Breast epithelium (tissue), 4 donors: ENCODE measurements at places on chromosomes 11 and 22. TPM values are rescaled to one million over a fixed set of nuclear protein-coding genes. Genes with fewer than 3 reads are reported as not detected.

OR8G1 gene
- total RNA-seq: not detected

TMEM25 gene
- total RNA-seq: 14.1 TPM

DNA sequence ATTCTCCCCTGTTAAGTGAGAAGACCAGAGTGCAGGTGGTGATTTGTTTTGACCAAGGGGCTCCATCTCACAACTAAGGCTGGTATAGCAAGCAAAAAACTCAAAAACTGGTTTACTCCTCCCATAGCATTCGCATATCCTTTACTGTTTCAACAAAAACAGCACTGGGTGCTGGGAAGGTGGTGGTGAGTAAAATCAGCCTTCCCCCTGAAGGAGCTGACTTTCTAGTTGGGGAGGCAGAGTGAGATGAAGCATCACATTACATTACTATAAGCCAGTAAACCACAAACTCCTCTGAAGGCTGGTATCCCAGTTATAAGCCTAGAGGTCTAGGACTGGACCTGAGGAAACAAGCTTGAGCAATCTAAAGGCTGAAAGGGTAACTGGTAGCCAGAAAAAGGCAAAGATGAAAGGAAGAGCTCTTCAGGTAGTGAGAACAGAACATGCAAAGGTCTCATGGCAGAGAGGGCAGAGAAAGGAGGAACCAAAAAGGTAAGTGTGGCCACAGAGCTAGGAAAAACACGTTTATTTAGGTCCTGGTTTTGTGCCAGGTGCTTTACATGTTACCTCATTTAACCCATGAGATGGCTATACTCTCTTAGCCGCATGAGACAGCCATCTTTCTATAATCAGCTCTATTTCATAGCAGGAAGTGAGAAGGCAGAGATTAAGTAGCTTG is 22.3 kb downstream of the TMEM123 start:
- no peak for DNase-seq

GRCh38 chr11:122375687-122376399 is 259.8 kb upstream of the BLID start:
- DNase-seq: no peak

DNA sequence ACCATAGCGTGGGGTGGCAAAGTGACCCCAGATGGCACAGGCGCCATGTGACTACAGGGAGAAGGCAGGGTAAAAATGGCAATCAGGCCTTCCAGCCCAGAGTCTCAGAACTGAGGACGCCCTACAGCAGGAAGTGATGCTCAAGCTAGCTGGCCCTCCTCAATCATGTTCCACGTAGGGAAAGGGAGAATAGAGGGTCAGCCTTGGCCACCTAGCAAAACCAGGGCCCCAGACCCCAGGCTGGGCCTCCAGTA is 978 bp upstream of the ANKRD13D start:
- no peak for DNase-seq

DNA sequence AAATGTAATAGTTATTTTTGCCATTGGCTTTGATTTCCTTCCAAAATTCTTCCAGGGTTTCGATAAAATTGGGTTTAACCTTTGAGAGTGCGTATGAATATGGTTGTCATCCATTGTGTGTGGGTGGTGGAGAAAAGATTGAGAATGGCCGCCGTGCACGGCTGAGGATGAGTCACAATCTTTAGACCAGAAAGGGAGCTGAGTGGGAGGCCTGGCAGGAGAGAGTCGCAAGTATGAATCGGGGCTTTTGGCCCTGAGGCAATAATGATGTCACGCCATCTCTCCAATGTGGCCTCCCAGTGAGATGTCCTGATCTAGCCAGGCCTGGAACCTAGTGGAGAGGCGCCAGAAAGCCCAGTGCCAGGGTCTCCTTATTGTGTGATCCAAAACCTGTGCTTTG is 33.1 kb upstream of the SMPD1 start:
- DNase-seq: no peak

DNA sequence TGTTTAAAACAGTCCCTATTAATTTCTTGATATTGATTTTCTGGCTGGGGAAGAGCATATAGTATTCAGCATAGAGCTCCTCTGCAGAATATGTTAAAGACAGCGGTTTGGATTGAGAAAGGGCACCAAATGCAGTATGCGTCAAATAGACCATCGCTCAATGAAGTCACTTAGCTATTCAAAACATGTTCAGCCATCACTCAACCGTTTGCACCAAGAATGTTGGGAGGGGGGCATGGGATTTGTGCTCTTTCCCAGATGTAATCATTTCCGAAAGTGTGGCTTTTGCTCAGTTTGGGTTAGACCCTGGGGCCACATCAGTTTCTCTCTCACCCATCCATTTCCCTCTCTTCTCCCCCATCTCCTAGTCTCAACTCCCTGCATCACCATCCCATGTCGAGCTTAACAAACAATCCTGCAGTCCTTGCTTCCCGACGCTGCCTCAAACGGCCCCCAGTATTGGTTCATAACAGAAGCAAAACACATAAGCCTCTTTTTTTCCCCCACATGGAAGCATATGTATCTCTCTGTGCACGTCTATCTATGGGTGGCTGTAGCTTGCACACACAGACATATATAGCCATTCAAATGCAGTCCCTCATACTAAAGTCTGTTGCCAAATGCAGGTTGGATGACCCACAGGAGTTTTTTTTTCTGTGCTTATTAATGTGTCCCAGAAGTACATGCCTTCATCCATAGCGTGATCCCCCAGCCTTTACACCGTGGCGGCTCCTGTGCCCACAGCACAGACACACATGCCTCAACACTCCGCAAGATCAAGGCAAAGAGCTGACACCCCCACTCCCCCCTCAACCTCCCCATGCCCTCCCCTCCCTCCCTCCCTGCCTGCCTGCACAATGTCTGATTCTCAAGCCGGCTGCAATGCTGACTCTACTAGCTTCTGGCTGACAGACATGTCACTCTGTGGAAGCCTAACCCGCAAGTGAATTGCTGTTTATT is 2.6 kb downstream of the CACNG2 start:
- no peak for DNase-seq

OR8D4 gene
- not detected for total RNA-seq

ANKK1 gene
- 1.6 TPM for total RNA-seq

IGF2 gene
- total RNA-seq: 13.6 TPM
